ENCODE measurements at places on chromosomes 4 and X.

- DNase-seq, result no peak
Measured at GRCh38 chrX:47166126-47166525, 21.1 kb downstream of the RBM10 start.

- no peak for DNase-seq
Measured at GRCh38 chrX:128012015-128012414, 40.2 kb downstream of the ACTRT1 start.

- no peak for DNase-seq
Measured at GRCh38 chr4:3612281-3612680, 80.1 kb upstream of the LRPAP1 start.

- DNase-seq, result no peak
Measured at GRCh38 chr4:73723928-73724327, 16.4 kb upstream of the CXCL8 start.

GRCh38 chrX:133859860-133860259 is 125.5 kb downstream of the GPC3 start:
- no peak for DNase-seq

Data from stimulated activated CD4-positive, alpha-beta T cell treated with anti-CD3 and anti-CD28 coated beads, Interleukin-1b, Interleukin-23, amount 100 ng/mL, for 24 hours (primary cell).